IPS-NIHi11 (cell line): ENCODE measurements at places on chromosomes 7 and 10.

DNA sequence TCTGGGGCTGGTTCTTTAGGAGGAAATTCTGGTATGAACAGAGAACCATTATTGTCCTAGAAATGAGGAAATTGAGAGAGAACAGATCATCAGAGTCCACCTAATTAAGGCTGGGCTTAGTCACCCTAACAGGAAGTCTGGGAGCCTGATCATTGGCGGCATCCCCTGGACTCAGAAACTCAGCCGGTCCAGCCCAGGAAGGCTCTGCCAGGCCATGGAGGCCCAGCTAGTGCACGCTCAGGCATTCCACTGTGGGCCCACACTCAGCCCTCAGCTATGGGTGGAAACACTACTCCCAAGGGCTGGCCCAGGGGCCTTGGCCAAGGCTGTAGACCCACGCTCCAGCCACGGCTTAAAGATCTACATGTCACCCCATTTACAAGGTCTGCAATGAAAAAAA lies 109.2 kb downstream of the PTPN20 start:
- no peak for DNase-seq

GRCh38 chr10:8898745-8899330 lies 844.4 kb downstream of the GATA3 start:
- DNase-seq = no peak

DNA sequence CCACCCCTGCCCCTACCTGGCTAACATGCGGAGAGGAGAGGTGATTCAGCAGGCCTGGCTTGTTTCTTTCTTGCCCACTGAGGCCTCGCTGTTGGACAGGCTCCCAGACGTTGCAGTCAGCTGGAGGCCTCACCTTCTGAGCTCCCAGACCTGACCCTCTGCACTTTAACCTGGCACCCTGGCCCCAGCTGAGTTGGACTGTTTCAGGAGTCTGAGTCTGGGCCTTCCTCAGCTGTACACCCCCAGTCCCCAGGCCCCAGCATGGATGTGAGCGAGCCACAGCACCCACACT lies 35.0 kb downstream of the UNC5B start:
- DNase-seq = no peak

- DNase-seq = no peak
These were observed 13.0 kb downstream of the SLC25A13 start for GRCh38 chr7:96308950-96309263.

DNA sequence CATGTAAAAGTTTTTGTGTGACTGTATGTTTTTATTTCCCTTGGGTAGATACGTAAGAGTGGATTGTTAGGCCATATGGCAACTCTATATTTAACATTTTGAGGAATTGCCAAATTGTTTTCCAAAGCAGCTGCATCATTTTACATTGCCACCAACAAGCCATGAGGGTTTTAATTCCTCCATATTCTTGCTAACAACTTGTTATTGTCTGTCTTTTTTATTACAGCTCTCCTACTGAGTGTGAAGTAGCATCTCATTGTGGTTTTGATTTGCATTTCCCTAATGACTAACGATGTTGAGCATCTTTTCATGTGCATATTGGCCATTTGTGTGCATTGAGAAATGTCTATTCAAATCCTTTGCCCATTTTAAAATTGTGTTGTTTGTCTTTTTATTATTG lies 94.9 kb downstream of the CARD11 start:
- DNase-seq = no peak

DNA sequence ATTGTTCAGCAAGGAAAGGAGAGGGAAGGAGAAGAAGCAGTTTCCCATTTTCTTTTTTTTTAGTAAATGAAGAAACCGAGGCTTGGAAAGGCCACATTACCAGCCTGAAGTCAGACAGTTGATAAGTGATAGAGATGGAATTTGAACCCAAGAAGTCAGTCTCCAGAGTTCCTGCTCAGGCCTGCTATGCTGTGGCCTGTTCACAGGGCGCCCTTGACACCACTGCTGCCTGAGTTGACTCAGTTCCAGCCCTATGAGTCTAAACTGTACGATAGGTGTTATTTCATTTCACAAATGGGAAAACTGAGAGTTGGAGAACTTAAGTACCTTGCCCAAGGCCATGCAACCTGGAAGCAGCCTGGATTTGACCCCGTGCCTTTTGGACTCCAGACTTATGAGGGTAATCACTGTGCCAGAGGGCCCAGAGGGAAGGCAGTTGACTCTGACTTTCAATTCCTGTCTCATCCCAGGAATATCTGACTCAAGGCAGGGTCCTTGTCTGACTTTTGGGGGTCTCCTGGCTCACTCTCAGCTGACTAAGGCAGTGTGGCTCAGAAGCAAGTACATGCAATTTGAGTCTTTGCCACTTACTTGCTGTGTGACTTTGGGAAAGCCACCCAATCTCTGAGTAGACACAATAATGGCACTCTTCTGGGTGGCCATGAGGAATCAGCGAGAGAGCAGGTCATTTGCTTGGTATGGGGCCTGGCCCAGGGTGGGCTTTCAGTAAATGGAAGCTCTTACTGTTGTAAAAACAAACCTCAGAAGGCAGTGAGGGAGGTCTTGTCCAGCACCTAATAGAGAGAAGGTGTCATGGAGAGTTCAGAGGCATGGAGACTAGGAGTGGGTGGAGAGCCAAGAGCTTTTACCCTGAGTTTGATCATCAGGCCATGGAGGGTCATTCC lies 17.9 kb upstream of the RBM20 start:
- DNase-seq = no peak

DNA sequence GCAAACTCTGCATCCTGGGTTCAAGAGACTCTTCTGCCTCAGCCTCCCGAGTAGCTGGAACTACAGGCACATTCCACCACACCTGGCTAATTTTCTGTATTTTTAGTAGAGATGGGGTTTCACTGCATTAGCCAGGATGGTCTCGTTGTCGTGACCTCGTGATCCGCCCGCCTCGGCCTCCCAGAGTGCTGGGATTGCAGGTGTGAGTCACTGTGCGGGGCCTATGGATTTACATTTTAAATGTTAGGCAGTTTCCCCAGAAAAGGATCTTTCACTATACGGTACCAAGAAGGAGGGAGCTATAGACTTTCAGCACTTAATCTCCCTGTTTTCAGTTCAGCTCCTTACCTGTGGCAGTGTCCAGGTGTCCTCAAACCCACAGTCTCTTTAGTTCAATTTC lies 50.8 kb downstream of the SIRT1 start:
- DNase-seq = no peak

DNA sequence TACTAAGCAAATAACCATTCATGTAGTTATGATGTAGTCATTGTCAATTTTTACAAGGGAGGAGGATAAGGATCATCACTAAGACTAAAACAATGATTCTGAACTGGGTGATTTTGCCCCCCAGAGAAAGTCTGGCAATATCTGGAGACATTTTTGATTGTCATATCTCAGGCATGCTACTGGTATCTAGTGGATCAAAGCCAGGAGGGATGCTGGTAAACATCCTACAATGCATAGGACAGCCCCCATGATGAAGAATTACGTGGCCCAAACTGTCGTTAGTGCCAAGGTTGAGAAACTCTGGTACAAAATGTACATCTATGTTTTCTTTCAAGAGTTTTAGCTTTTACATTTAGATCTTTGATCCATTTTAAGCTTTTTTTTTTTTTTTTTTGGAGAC lies 57.3 kb downstream of the GBF1 start:
- DNase-seq = no peak

- no peak for DNase-seq
These were observed 244.2 kb downstream of the IPMK start for GRCh38 chr10:58023341-58024073.

DNA sequence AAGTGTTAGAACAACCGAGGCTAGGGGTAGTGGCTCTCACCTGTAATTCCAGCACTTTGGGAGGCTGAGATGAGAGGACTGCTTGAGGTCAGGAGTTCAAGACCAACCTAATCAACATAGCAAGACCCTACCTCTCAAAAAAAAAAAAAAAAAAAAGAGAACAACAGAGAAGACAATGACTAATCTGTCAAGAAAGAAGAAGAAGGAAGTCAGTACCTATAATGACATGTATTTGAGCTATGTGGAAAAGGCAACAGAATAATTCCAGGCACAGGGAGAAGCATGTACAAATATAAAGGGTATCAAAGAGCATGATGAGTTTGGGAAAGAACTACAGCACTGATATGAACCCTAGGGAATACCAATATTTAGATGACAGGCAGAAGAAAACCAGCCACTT lies 27.5 kb downstream of the COPG2 start:
- no peak for DNase-seq

- no peak for DNase-seq
These were observed 199.1 kb downstream of the MAD1L1 start for GRCh38 chr7:2033586-2034135.

DNA sequence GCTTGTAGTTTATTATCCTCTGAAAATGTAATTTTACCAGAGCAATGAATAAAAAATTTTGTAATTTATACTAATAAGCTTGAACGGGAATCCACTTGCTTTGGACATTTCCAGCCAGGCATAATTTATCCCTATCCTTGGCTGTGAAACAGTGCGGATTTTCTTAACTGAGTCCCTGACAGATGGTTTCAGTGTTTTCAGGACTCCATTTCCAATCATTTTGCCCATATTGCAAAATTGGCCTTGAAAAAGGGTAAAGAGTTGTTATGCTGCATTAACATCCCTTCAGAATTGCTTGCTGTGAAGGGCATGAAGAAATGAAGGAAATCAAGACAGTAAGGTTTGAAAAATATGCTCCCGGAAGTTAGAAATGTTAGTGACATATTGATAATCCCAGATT lies 57.7 kb downstream of the NXPH1 start:
- DNase-seq = no peak

DNA sequence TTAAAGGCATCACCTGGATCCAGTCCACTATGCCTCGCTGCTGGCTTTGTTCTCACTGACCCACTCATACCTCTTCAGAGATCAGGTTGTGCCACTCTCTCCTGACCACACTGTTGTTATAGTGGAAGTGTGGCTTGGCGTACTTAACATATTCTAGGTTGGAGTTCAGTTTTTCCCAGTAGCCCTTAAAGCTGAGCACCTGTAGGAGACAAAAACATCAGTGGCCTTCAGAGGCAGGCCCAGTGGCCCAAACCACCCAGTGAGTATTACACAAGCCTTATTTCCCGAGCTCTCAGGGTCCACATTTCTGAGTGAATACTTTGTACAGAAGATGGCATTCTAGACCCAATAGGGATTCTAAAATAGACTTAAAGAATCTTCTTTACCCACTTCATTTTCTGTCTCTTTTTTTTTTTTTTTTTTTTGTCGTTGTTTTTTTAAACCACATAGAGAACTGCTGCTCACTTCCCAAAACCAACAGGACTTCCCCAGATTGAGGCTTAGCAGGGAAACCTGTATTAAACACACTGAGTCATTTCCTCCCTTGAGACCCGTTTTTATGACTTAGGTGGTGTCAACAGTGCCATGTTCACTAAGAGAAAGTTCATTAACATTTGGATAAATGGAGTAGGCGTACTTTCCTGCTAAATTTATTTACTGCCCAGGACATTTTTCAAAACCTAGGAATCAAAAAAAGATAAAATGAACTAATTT lies 85.8 kb downstream of the GSAP start:
- DNase-seq = no peak

- no peak for DNase-seq
These were observed 77.5 kb upstream of the CACUL1 start for GRCh38 chr10:118832241-118832651.

DNA sequence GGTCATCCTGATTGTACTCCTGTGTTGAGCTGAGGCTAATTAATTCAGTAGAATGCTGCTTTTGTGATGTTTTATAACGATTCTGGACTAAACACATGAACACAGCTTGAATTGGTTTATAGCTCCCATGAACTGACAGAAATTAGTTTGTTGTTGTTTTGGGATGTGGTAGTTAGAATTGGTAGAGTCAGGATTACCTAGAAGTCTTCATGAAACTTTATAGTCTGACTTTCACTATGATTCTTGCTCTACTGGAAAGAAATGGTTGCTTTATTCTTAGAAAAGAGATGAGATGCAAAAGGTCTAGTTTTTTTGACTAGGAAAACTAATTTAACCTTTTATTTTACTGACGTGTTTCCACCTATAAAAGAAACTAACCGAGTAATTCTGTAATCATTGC lies 23.4 kb upstream of the TRUB1 start:
- no peak for DNase-seq

DNA sequence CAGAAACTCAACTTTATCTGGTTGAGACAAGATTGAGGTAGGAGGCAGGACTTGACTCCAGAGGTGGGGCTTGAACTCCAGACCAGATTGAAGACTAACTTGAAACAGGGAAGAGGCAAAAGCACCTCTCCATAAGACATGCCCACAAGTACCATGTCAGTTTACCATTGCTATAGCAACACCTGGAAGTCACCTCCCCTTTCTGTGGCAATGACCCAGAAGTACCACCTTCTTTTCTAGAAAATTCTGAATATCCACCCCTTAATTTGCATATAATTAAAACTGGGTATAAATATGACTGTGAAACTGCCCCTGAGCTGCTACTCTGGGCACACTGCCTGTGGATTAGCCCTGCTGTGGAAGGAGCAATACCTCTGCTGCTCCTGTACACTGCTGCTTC lies 4.9 kb upstream of the TOMM7 start:
- DNase-seq = no peak

DNA sequence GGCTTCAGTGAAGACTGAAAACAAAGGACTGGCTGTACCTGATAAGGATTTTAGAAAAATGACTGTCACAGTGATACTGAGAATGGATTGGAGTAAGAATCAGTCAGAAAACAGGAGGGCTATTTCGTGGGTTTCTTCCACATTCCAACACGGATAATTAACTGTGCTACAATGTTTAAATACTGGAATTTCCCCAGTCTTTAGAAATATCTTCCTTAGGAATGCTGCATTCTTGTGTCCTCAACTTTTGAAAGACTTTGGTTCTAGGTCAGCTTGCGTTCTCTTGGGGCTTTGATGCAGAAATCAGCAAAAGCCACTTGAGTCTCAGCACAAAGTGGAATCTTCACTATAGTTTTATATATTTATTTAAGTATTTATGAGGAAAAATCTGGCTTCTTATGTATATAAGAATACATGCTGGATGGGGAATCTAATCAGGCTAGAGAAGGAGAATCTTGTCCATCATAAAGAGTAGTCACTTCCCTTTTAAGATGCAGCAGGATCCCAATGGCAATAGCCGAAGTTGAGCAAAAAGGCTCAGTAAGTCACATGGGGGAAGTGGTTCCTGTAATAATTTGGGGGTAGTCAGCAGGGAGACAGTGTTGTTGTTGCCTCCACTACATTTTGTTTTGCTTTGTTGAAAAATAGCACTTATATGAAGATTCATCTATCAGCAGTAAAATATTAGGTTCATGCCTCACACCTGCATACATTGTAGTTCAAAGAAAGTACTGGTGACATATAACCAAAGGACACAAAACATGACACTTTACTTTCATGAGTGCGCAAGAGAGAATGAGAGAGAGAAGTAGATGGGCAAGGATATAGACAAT lies 86.0 kb downstream of the CH25H start:
- no peak for DNase-seq

DNA sequence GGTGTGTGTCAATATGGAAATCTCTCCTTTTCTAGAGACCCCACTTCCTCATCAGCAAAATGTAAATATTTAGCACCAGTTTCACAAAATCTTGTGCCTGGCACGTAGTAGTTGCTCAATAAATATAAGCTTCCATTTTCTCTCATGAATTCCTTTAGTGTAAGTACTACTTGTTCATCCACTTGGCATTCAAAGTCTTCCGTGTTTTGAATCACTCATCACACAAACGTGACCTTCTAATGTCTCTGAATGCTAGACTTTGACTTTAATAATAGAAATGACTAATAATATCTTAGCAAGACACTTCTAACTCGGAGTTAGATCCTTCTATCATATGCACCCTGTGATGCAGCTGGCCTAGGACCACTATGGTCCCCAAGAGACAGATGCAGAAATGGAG lies 168.7 kb upstream of the ZNF32 start:
- DNase-seq = no peak
